Fibroblast of skin of back (primary cell): ENCODE measurements at places on chromosomes 11 and 22.

DNA sequence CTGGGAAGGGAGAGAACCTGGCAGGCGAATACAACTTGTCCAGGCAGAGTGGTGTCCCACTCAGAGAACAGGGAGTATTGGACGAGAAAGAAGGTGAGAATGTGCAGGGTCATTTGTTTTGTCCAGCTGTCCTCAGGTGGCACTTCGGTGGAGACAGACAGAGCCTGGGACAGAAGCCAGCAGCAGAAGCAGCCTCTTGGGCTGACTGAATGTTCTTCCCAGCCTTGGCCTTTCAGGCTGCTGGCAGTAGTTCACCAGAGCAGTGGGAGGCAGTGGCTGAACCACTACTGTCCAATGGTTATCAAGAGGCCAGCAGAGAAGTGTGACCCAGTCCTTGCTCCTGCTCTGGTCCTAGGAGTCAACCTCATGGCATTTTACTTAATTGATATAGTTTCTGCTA, 331.1 kb upstream of the NARS2 start:
- no peak for DNase-seq

GRCh38 chr11:126880872-126881271, 119.7 kb downstream of the KIRREL3 start:
- no peak for DNase-seq

DNA sequence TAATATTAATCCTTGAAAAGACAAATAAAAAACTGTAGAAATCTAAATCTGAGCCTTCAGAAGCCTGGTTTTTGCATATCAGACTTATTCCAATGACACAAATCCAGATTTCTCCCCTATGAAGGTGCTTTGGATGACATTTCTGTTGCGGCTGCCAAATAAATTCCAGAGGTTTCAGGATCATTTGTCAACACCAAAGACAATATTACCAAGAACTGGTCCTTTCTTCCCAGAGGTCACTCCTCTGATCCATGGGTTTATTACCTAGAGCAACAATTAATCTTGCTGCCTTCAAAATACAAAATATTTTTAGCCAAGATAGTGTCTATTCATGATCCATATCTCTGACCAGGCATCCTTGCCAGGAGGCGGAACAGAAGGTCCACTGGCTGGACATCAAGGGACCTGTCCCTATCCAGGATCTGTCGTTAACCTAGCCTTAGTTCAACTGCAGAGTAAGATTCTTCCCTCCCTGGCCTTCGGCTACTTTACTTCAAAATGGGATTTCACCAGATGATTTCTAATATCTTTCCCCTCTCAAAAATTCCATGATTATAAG, 4.9 kb downstream of the CADM1 start:
- DNase-seq, result no peak

GRCh38 chr11:61102667-61103571, 630 bp downstream of the CD5 start:
- DNase-seq, result no peak
